ENCODE measurements at places on chromosomes 16 and 17. TPM values are rescaled to one million over a fixed set of nuclear protein-coding genes. Genes with fewer than 3 reads are reported as not detected.

CTRL gene
- 3.8 TPM for polyA plus RNA-seq

GRCh38 chr17:43952724-43953666 lies 745 bp downstream of the PYY start:
- DNase-seq: no peak

GRCh38 chr17:2062571-2063183 lies 7.8 kb downstream of the HIC1 start:
- no peak for DNase-seq

HASPIN gene
- polyA plus RNA-seq: 3.8 TPM

DNA sequence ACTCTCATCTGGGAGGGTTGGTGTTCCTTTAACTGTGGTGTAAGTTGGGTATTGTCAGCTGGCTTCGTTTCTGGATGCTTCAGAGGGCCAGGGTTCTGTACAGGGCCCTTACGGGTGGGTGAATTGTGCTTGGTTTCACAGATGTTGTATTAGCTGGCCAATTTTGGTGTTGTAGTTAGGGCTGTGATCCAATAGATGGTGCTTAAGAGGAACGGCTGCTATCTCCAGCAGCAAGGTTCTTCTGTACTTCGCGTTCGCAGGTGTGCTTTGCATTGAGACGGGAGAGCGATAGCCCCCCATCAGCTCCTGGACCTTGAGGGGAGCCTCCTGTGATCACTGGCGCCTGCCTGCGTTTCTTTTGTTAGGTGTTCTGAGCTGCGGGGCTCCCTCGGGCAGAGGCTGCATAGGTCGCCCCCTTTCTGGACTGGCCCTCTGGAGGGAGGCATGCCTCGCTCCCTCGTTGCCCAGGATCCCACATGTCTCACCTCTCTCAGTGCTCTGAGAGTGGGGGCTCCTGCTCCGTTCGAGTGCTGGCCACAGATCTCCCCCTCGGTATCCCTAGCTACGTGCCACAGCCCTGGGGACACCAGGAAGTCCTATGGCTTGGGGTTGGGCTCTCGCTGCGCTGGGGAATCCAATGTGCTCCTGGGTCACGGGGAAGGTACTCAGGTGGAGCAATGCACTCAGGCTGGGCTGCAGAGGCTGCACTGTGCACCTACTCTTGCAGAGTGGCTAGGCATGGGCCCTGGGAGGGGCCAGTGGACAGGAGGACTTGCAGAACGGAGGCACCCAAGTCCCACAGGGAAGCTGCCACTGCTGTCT lies 837 bp upstream of the PRDM7 start:
- peak; percentile 7 for DNase-seq

- no peak for DNase-seq
Measured at GRCh38 chr16:83958137-83958845, 5.3 kb downstream of the OSGIN1 start.

- DNase-seq: no peak
Measured at GRCh38 chr16:80518436-80518835, 22.4 kb upstream of the DYNLRB2 start.

TENT4B gene
- polyA plus RNA-seq: 16.0 TPM

DNA sequence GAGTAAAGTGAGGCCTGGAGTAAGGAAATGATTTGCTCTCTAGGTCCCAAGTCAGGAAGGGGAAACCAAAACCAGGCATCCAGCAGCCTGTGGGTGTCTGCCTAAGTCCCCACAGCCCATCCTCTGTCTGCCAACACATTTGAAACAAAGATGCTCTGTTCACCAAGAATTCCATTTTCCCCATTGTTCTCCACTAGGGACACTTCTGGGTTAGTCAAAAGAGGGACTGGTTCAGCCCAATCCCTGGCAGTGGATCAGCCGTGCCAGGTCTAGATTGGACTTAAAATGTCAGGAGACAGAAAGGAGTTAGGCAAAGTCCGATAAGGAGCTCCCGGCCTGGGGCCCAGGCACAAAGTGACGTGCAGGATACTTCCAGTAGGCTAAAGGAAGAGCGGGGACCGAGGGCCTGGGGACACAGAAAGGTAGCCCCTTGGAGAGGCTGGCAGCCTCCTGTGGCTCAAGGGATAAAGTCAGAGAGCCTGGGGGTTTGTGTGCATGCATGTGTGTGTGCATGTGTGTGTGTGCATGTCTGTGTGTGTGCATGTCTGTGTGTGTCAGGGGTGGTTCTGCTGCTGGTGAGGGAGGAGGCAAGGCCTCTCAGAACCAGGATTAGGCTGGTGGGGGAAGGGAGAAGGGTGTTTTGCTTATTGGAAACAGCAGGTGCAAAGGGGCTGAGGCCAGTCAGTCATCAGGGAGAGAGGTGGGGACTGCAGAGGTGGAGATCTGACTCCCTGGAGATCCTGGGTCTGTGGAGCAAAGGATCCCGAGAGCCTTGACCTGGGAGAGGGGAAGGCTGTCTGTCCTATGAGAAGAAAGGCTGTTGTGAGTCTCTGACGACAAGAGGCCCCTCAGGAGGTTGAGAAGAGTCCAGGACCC lies 41.7 kb upstream of the IL34 start:
- DNase-seq: no peak

RHBDL1 gene
- polyA plus RNA-seq: 1.8 TPM

DNA sequence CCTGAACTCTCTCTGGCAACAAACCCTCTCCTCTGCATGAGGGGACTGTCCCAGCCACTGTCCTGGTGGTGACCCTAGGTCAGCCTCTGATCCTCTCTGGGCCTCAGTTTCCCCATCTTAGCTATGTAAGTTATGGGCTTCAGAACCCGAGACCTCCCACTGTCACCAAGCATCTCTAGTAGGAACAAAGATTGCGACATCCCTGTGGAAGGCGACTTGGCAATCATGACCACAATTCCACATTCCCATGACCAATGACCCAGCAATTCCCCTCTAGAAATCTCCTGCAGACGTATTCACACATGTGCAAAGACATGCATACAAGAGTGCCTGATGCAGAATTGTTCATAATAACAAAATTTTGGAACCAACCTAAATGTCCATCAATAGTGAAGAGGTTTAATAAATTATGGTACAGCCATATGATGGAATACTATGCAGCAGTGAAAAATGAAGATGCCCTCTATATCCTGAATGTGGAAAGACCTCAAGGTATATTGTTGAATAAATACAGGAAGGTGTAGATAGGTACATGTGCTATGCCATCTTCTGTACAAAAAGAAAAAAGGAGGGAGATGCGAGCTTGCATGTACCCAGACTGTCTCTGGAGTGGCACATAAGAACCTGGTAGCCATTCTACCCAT lies 21.2 kb downstream of the CNGB1 start:
- no peak for DNase-seq

GRCh38 chr17:42214156-42214555 lies 19.9 kb upstream of the GHDC start:
- no peak for DNase-seq

DNA sequence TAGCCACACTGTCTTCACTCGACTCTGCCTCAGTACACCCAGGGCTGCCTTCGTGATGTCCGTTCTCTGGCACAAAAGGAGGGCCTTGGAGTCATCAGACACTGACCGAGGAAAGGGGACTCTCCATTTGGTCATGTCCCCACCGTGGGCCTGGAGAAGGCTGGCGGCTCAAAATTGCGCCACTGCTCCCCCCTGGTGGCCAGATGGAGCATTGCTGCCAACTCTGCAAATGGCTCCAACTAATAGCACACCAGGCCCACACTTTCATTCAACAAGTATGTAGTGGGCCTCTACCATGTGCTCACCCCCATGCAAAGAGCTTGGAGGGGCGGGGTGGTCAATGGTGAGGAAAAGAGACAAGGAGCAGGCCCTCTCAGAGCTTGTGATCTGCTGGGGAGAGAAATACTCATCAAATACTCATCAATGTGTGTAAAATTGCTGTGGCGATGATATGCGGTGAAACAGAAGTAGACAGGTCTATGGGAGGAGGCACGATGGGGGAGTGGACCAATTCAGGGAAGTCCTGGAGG lies 5.2 kb upstream of the GRIN2C start:
- DNase-seq: no peak

DNA sequence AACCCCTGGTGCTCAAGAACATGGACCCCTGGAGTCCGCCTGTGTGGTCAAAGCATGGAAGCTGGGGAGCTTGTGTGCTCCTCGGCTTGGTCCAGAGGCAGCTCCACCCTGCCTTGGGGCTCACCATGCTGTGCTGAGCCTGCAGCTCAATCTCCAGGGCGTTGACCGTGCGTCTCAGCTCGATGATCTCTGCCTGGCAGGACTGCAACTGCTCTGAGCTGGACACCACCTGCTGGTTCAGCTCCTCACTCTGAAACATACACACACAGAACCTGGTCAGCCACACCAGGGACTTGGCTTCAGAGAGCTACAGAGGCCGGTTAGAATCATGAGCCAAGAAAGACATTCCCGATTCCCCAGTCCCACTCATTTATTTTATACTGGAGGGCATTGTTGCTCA lies 2.7 kb downstream of the KRT35 start:
- DNase-seq: no peak

DNA sequence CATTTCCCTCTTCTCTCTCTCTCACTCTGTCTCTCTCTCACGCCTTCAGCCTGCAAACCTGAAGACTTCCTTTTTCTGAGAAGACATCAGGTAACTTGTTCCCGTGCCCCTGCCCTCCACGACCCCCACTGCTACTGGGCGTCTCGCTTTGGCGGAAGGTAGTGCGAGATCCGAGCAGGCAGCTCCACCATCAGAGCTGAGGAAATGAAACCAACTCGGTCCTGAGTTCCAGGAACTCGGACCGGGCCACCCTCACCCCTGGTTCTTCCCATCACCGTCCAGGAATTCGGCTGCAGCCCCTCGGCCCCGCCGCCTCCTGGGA lies 585 bp downstream of the MLKL start:
- no peak for DNase-seq

DNA sequence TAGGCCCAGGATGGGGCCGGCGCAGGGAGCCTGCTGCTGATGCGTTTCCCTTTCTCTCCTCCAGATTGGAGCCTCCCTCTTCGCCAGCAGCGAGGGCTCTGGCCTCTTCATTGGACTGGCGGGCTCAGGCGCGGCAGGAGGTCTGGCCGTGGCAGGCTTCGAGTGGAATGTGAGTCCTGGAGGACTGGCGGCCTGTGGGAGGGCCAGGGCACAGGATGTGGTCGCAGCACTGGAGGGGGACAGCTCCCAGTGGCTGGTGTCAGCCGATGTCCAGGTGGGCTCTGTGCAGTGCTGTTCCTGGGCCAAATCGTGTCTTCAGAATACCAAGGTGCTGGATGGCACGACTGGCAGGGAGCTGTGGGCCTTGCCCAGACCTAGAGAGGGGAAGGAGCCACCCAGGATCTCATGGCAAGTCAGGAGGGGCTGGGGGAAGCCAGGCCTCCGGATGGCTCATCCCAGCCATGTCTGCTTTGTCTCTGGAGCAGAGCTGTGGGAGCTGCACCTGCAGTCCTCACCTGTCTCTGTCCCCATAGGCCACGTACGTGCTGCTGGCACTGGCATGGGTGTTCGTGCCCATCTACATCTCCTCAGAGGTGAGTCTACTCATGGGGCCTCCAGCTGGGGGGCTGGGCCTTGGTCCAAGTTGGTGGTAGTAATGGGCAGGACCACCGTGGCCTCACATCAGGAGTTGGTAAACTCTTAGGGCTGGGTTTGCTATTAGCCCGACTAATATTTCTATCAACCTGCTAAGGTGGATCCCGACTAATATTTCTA lies 7.3 kb downstream of the SLC5A10 start:
- DNase-seq: no peak

DNA sequence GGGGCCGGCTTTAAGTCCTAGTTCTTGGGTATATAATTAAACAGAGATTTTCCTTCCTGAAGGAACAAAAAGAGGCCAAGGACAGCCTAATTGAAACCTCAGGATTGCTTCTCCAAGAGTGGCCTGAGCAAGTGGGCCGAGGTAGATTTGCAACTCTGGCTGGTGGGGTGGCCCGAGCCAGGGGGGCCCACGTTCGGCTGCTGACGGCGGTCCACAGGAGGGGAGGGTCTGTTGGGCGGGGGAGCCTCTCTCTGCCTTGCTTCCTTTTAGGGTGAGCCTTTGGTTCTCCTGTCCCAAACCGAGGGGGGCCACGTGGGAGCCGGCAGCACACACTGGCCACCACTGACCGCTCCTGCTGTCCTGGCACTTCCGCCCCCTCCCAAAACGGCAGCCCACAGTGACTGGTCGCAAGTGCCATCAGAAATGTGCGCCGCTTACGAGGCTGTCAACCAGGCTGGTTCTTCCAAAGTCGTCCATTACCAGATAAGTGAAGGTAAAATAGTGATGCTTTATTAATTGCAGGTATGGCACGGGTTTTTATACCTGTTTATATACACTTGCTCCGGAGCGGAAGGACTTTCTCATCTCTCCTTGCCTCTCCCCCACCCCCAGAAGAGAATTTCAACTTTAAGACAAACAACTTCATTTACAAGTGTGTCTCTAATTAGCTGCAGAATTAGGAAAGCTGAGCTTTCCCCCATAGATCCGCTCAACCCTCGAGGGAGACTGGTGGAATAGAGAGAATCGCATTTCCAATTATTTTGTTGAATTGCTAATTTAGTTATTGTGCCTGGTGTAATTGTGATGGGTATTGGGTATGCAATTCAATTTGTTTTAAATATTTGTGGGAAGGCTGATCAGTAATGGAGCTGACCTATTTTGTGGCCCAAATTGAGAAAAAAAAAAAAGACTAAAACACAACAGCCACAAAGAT lies 117.8 kb downstream of the AATF start:
- no peak for DNase-seq

GRCh38 chr17:179066-179432 lies 2.4 kb downstream of the DOC2B start:
- no peak for DNase-seq

GRCh38 chr16:2095315-2095853 lies 40.3 kb downstream of the PKD1 start:
- DNase-seq: no peak

GRCh38 chr17:16464303-16465051 lies 27.5 kb downstream of the LRRC75A start:
- DNase-seq: no peak

- no peak for DNase-seq
Measured at GRCh38 chr17:17795946-17796786, 40.6 kb downstream of the SREBF1 start.

GRCh38 chr17:28955408-28955807 lies 4.1 kb upstream of the PHF12 start:
- DNase-seq: no peak

- peak; percentile 1 for DNase-seq
Measured at GRCh38 chr17:37844158-37844976, 79.8 kb upstream of the TBC1D3K start.

MSLN gene
- 28.0 TPM for polyA plus RNA-seq

FGF11 gene
- 1.9 TPM for polyA plus RNA-seq

GRCh38 chr16:1175566-1176279 lies 22.8 kb downstream of the CACNA1H start:
- no peak for DNase-seq

CDC6 gene
- 26.6 TPM for polyA plus RNA-seq

DNA sequence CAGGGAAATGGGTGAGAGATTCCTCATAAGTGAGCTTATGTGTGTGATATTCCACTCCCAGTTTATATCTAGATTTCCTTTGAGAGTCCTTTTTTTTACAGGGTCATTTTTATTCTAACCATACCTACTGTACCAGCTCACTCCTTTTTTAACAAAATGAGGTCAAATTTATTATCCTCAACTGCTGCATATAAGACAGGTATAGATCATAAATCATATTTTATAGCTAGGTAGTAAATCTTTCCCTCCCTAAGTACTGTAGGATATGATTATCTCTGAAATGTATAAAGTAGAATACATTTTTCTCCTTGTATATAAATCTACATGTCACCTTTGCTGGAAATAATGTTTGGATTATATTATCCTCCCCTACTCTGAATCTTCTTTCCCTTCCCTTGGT lies 31.5 kb downstream of the AP2B1 start:
- no peak for DNase-seq
